OCI-M1 (cell line): ENCODE measurements at places on chromosomes 12 and 14.

DNA sequence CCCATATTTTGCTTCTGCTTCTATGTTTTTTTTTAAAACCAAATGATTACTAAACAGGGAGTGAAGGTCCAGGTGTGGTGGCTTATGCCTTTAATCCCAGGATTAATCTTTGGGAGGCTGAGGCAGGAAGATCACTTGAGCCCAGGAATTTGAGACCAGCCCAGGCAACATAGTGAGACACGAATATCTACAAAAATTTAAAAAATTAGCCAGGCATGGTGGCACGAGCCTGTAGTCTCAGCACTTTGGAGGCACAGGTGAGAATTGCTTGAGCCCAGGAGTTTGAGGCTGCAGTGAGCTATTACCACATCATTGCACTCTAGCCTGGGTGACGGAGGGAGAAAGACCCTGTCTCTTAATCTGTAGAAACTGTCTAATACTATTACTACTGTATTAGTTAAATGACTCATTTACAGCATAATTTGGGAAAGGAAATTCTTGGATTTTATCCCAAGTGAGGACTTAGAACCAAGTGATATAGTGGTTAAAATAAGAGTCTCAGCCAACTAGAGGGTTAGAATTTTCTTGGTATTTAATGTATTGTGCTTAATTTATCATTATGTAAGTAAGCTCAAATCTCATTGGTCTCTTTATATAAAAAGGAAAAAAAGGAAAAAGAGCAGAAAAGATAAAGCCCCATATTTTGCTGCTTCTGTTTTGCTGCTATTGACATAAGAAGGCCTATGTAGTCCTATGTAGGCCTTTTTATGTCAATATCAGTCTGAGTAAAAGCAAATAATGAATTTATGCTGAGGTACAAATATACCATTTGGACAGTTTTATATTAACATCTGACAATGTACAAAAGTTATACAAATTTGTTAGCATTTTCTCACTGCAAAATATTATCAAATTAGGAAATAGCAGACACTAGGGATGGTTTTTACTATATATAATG lies 163.4 kb downstream of the RAD51B start:
- DNase-seq = no peak

DNA sequence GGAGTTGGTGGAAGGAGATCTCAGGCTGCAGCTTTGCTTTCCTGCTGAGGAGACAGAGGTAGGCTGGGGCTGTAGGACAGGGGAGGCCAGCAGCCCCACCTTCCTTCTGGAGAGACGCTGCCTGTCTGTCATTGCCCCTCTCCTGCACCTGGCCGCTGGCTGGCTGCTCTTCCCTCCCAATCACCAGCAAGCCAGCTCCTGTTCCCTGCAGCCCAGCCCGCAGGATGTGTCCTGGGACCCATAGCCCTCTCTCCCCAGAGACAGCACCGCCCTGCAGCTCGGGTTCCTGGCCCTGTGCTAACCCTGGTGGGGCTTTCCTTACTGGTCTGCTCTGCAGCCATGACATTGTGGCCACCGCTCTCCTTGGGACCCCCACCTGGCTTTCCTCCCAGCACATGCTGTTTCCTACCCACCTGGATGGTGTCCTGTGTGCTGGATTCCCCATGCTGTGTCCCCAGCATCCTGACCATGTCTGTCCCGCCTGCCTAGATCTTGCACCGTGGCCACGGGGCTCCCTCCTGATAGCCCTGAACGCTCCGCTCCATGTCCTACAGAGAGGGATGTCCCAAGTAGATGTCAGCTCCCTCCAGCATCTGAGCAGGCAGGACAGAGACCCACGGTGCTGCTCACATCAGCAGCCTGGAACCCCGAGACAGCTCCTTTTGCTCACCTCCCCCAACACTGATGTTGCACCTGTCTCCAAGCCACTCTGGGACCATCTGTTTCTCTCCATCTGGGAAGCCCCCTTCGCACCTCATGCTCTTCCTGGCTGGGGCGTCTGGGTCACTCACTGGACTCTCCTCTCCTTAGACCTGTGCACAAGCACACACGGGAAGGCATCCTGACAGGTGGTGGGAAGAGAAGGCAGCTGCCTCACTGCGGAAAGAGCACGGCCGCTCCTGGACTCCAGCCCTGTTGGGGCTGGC lies 1.1 kb upstream of the MTA1 start:
- DNase-seq = no peak

DNA sequence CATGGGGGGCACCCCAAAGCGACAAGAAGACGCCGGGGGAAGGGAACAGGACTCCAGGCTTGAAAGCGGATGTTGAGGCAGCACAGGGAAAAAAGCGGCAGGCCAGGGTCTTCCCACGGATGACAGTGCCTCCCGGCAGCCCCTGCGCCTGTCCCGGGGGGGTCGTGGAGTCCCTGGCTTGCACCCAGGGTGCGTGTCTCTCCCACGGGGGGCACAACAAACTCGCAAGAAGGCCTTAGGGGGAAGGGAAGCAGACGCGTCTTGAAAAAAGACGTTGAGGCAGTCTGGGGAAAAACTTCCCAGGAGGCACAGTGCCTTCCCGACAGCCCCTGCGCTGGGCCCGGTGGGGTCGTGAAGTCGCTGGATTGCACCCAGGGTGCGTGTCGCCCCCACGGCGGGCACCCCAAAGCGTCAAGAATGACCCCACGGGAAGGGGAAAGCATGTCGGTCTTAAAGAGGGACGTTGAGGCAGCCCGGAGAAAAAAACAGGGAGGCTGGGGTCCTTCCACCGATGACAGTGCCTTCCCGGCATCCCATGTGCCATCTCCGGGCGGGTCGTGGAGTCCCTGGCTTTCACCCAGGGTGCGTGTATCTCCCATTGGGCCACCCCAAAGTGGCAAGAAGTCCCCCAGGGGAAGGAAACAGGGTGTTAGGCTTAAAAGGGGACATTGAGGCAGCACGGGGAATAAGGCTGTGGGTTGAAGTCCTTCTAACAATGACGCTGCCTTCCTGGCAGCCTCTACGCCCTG lies 159.9 kb upstream of the ALG10B start:
- DNase-seq = no peak

DNA sequence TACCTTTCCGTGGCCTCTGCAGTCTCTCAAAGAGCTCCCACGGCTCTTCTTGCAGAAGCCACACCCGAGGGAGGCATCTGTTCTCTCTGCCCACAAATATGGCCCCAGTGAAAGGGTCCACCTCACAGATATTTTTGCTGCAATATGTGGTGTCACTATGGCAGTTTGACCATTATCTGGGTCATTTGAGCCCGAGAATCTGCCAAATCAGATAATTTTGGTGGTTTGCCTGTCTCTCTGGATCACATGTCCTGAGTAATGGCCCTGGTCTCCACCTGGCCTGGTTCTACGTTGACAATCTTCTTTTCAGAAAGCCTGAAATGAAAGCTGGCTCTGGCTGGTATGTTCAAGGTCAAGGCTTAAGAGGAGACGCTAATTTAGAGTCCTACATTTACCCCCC lies 5.7 kb upstream of the WSCD2 start:
- DNase-seq = peak; percentile 54
